GM12878 (cell line): ENCODE measurements at places on chromosomes 11 and 22. TPM values are rescaled to one million over a fixed set of nuclear protein-coding genes. Genes with fewer than 3 reads are reported as not detected.

- no peak overlapping the region for H3K27ac ChIP-seq
- no peak overlapping the region for H3K4me3 ChIP-seq
Observed at GRCh38 chr11:128946648-128947047, 4.0 kb upstream of the TP53AIP1 start.

DNA sequence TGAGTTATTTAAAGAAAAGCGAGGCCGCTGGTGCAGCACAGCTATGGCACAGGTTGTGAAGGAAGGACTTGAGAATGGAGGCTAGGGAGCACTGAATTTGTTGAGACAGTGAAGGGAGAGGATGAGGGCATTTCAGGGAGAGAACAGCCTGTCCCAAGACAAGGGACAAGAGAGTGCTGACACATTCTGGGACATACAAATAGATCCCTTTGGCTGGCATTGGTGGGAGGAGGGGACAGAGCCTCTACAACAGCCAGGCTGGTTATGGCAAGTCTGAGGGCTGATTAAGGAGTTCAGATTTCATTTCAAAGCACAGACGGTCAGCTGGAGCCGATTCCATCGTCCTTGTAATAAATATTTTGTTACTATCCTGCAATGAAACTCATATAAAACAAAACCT is 1.7 kb upstream of the SLC29A2 start:
- H3K4me1 ChIP-seq: peaks cover 4% of the 10 kb centered on the region; the same call in 1 of the 2 replicates
- no peak overlapping the region for H3K4me3 ChIP-seq
- DNase-seq: no peak

- no peaks in the 10 kb centered on the region; the same call in none of the 2 replicates for H3K27me3 ChIP-seq
- peaks cover 57% of the 10 kb centered on the region for H3K4me1 ChIP-seq
- DNase-seq: no peak
- peak within 1 kb of the TSS; percentile 84 for H3K4me3 ChIP-seq
- H3K36me3 ChIP-seq: no peaks in the 10 kb centered on the region
Observed at GRCh38 chr11:62546244-62546928, at the start of gene AHNAK. TSS of gene AHNAK (minus strand) at chr11:62546806. CDS start at chr11:62536098, 10,708 bp downstream.

- no peaks in the 10 kb centered on the region for H3K4me1 ChIP-seq
- H3K27ac ChIP-seq: no peak overlapping the region
- H3K27me3 ChIP-seq: no peaks in the 10 kb centered on the region
- no peak for DNase-seq
- no peak overlapping the region for H3K4me3 ChIP-seq
- H3K36me3 ChIP-seq: no peaks in the 10 kb centered on the region
Observed at GRCh38 chr11:88535916-88536547, 198.5 kb upstream of the CTSC start.

DNA sequence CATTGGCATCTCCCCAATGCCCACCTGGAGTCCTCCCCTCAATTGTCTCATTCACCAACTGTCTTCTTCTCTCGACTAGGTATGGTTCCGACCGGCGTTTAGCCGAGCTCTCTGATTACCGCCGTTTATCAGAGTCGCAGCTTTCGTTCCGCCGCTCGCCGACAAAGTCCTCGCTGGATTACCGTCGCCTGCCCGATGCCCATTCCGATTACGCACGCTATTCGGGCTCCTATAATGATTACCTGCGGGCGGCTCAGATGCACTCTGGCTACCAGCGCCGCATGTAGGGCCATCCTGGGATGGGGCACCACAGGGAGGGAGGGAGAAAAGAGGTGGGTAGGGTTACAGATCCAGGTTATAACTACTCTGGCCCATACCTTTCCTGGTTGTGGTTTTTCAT is 10.0 kb downstream of the RBM14 start:
- H3K4me1 ChIP-seq: no peaks in the 10 kb centered on the region
- no peak overlapping the region for H3K4me3 ChIP-seq
- no peak overlapping the region for H3K27ac ChIP-seq
- no peaks in the 10 kb centered on the region for H3K27me3 ChIP-seq
- H3K36me3 ChIP-seq: peaks cover 67% of the 10 kb centered on the region
- DNase-seq: no peak

DNA sequence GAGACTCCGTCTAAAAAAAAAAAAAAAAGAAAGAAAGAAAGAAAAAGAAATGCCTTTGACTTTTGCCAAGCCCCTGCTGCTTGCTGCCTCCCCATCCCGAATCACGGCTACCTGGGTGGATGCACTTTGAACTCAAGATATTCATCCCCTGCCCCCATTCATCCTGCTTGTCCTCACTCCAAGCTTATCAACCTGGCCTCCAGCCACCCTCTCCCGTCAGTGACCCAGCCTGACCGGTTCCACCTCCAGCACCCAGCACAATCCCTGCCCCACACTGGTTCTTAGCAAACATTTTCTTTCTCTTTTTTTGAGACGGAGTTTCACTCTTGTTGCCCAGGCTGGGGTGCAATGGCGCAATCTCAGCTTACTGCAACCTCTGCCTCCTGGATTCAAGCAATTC is 44.4 kb downstream of the CYTH4 start:
- H3K27ac ChIP-seq: no peak overlapping the region
- H3K4me3 ChIP-seq: no peak overlapping the region
- no peaks in the 10 kb centered on the region for H3K36me3 ChIP-seq
- no peaks in the 10 kb centered on the region for H3K4me1 ChIP-seq

DNA sequence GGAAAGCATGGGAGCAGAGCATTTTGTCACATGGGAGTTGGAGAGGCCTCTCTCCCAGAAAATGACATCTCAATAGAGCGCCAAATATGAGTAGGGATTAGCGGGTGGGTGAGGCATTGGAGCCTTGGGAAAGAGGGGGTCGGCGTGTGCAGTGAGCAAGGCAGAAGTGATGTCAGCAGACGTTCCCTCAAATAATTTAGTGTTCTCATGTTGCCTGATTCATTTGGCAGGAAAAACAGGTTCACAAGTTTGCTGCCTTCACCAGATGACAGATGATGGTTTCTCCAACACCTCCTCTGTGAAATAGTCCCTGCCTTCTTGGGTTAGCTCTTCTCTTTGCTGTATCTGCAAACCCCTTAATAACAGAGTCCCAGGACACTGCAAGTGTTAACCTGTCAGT is 118.5 kb upstream of the ARHGAP20 start:
- no peaks in the 10 kb centered on the region for H3K36me3 ChIP-seq
- H3K27ac ChIP-seq: no peak overlapping the region
- H3K27me3 ChIP-seq: no peaks in the 10 kb centered on the region
- no peaks in the 10 kb centered on the region for H3K4me1 ChIP-seq
- DNase-seq: no peak
- no peak overlapping the region for H3K4me3 ChIP-seq

DNA sequence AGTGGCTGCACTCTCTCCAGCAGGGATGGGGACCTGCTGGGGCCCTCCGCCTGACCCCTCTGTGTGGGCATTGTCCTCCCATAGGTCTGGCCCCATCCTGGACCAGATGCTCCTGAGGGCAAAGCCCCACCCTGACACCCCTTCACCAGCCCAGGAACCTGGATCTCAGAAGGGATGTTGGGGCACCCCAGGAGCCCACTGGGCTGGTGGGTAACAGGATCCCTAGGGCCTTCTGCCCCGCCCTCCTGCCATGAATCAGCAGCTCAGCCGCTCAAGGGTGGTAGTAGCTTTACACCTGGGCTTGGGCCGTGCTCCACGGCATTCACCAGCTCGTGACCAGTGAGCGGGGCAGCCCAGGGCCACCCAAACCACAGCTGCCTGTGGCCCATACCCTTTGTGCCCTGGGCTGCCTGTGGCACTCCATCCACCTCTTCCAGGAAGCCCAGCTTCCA is 1.0 kb upstream of the MAPK12 start:
- no peaks in the 10 kb centered on the region for H3K36me3 ChIP-seq
- no peak overlapping the region for H3K27ac ChIP-seq
- H3K27me3 ChIP-seq: no peaks in the 10 kb centered on the region

DNA sequence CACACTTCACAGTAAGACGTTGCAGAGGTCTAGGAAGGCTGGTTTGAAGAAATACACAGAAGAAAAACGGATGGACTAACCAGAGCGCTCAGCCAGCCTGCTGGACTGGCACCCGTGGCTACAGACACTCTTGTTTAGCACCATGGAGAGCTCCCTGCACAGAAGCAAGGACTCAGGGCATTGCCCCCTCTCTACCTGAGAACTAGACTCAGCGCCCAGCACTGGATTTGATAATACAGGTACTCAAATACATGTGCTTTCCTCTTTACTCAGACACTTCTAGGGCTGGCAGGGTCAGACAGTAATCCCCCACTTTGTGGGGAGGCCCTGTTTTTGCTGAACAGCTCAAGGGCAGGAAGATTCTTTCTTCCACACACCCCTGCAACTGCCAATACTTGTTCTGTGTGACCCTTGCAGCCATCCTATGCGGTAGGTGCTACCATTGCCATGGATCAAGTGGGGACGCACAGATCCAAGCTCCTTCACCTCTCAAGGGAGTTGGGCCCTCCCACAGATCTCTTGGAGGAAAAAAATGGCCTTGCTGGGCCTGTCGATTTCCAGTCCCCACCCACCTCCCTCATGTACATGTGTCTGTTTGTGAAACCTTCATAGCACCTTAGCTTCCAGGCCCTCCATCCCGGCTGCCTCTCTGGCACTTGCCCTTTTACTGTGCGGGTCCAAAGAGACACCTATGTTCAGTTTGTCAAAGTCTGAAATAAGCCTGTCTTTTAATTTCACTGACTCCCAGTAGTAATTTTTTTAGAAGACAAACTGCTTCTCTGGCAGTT is 5.1 kb upstream of the P2RX6 start:
- DNase-seq: no peak
- H3K36me3 ChIP-seq: no peaks in the 10 kb centered on the region
- no peak overlapping the region for H3K4me3 ChIP-seq
- H3K27me3 ChIP-seq: no peaks in the 10 kb centered on the region; the same call in 1 of the 2 replicates

DNA sequence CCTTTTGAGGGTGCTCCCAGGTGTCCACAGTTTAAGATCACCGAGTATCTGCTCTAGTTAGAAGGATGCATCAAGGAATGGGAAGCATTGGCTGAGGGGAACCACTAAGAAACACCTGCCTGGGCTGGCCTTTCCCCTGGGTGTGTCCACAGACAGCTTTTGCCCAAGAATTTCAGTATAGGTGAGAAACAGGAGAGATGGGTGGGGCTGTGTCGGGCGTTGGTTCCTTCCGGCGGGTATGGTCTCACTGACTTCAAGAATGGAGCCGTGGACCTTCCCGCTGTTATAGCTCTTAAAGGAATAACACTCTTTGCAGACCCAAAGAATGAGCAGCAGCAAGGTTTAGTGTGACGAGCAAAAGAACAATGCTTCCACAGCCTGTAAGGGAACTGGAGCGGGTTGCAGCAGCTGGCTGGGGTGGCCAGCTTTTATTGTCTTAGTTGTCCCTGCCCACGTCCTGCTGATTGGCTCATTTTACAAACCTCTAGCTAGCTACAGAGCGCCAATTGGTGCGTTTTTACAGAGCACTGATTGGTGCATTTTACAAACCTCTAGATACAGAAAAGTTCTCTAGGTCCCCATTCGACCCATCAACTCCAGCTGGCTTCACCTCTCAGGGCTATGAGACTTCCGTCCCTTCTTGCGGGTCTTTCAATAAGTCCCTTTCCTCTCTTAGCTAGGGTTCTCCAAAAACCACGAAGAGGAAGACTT is 2.4 kb downstream of the FADS1 start:
- H3K4me1 ChIP-seq: peaks cover 3% of the 10 kb centered on the region; the same call in 1 of the 2 replicates
- no peak for DNase-seq
- H3K4me3 ChIP-seq: peak overlapping the region; percentile 81
- no peaks in the 10 kb centered on the region for H3K27me3 ChIP-seq
- H3K36me3 ChIP-seq: no peaks in the 10 kb centered on the region

- DNase-seq: no peak
- H3K4me1 ChIP-seq: peaks cover 9% of the 10 kb centered on the region
- H3K27me3 ChIP-seq: no peaks in the 10 kb centered on the region
- no peak overlapping the region; the same call in 1 of the 2 replicates for H3K27ac ChIP-seq
Observed at GRCh38 chr22:22099833-22100812, 117.5 kb upstream of the TOP3B start.

- H3K4me3 ChIP-seq: no peak overlapping the region
- DNase-seq: no peak
- H3K27me3 ChIP-seq: no peaks in the 10 kb centered on the region
- H3K36me3 ChIP-seq: no peaks in the 10 kb centered on the region
Observed at GRCh38 chr11:124331873-124332272, 11.9 kb upstream of the OR8D2 start.

- H3K4me3 ChIP-seq: no peak overlapping the region
- H3K36me3 ChIP-seq: no peaks in the 10 kb centered on the region; the same call in 1 of the 2 replicates
- peaks cover 11% of the 10 kb centered on the region for H3K4me1 ChIP-seq
- DNase-seq: no peak
- no peak overlapping the region for H3K27ac ChIP-seq
Observed at GRCh38 chr22:37063431-37064420, 12.2 kb downstream of the KCTD17 start.

DNA sequence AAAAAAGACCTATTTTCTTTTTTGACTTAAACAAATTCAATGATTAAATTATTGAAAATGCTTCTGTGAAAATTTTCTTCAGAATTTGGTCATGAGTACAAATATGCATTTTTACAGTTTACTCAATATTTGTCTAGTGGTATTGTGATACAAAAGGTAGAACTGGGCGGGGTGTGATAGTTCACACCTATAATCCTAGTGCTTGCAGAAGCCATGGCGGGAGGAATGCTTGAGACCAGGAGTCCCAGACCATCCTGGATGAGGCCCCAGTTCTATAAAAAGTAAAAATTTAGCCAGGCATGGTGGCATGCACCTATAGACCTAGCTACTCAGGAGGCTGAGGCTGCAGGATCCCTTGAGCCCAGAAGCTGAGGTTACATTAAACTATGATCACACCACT is 90.6 kb downstream of the ARHGAP42 start:
- no peak overlapping the region for H3K27ac ChIP-seq
- no peaks in the 10 kb centered on the region for H3K4me1 ChIP-seq
- DNase-seq: no peak
- no peaks in the 10 kb centered on the region for H3K27me3 ChIP-seq
- no peak overlapping the region for H3K4me3 ChIP-seq

DNA sequence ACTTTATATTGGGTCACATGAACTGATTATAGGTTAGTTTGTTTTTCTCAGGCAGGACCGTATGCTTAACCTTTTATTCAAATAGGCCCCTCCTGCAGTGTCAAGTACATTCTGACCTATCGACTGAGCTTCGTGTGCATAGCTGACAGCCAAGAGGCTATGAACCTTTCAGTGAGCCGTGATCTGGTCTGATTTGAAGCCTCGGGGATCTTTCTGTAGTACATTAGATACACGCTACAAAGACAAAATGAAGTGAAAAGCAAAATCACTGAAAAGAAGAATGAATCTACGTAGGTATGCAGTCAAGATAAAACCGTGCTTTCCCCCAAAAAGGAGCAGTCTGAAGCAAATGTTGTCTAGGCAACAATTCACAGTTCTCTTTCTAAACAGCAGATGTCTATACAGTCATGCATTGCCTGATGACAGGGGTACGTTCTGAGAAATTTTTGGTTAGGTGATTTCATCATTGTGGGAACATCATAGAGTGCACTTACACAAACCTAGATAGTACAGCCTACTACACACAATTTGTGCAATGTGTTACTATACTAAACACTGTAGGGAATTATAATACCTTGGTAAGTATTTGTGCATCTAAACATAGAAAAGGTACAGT is 18.1 kb downstream of the JHY start:
- H3K27me3 ChIP-seq: no peaks in the 10 kb centered on the region
- no peak overlapping the region for H3K4me3 ChIP-seq
- no peaks in the 10 kb centered on the region for H3K36me3 ChIP-seq
- no peaks in the 10 kb centered on the region for H3K4me1 ChIP-seq

The DCHS1 gene
- 0.04 TPM in 2 replicates for polyA plus RNA-seq

The MRGPRX1 gene
- not detected in 2 replicates for polyA plus RNA-seq

The SCO2 gene
- 8.7 and 16.0 TPM in 2 replicates for polyA plus RNA-seq

The C22orf31 gene
- not detected in 2 replicates for polyA plus RNA-seq

The PKDREJ gene
- 0.01 and 0.03 TPM in 2 replicates for polyA plus RNA-seq

The FXYD6 gene
- polyA plus RNA-seq: 0.19 TPM in 1 of 2 replicates, not detected in the other

The SEPTIN3 gene
- 0.05 and 0.15 TPM in 2 replicates for polyA plus RNA-seq

The TSGA10IP gene
- not detected in 2 replicates for polyA plus RNA-seq
